COLO829 (cell line): ENCODE measurements at places on chromosomes 12 and 14.
A peak's percentile ranks its signal among the peaks of the same experiment; 100 is the strongest.

GRCh38 chr14:36052681-36053080 is 123.8 kb downstream of the PTCSC3 start:
- no peak for DNase-seq

GRCh38 chr14:101458741-101459550 is 102.3 kb upstream of the DIO3 start:
- no peak for DNase-seq

GRCh38 chr12:47067771-47068431 is 11.5 kb upstream of the PCED1B start:
- no peak for DNase-seq

DNA sequence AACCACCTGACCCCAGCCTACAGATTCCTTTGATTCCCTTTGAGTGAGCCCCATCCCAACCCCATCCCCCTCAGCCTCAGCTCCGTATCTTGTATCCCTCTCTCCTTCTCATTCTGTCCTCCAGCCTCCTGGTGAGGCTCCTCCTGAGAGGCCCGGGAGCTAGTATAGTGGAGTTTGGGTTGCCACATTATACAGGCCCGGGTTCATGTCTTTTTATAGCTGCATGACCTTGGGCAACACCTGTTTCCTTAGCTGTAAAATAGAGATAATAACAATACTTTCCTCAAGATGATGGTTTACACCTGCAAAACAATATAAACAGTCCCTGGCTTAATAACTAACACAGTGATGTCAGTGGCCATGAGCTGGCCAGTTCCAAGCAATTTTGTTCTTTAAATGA is 89.8 kb downstream of the STAB2 start:
- DNase-seq = no peak

GRCh38 chr14:35678403-35679028 is 130.6 kb downstream of the RALGAPA1 start:
- DNase-seq = no peak

- no peak for DNase-seq
These were observed 469.1 kb downstream of the PRKD1 start for GRCh38 chr14:29458547-29458946.

GRCh38 chr12:6370576-6370935 is 4.8 kb downstream of the SCNN1A start:
- no peak for DNase-seq

- DNase-seq = no peak
These were observed 3.6 kb downstream of the ABCD4 start for GRCh38 chr14:74299061-74299545.

- DNase-seq = no peak
These were observed 18.9 kb downstream of the PHLDA1 start for GRCh38 chr12:76012644-76013043.

DNA sequence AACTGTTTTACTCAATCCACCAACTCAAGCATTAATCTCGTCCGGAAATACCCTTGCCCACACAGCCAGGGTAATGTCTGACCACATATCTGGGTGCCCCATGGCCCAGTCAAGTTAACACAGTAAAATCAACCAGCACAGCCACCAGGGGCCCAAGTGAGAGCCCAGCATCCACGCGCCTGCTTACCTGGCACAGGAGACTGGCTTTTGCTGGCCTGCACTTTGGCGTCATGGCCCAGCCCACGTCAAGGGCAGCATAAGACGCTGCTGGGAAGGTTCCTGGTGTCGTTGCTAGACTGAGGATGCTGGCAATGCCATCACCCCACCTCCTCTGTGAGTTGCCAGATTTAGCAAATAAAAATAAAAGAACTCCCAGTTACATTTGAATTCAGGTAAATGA is 53.6 kb upstream of the BCL11B start:
- no peak for DNase-seq

DNA sequence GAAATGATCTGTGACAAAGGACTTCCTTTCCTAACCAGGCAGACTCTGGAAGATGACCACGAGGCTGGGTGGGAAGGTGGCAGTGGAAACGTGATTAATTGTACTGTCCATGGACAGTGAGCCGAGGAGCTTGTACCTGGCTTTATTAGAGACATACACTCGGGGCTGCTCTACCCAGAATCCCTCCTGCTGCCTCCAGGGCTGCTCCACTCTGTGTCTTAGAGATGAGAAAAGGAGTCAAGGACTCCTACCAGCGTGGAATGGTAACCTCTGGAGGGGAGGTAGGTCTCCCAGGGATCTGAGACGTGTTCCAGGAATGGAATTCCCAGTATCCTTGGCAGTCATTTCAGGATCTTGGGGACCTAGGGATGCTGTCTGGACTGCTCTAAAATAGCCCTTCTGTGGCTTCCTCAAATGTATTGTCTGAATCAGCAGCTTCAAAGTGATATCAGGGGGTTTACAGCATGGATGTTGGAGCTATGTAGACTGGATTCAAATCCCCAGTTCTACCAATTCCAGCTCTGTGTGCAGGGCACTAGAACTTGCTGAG is 237.8 kb downstream of the CACNA1C start:
- no peak for DNase-seq

GRCh38 chr12:54051026-54051842 is 2.4 kb upstream of the HOXC4 start:
- no peak for DNase-seq

DNA sequence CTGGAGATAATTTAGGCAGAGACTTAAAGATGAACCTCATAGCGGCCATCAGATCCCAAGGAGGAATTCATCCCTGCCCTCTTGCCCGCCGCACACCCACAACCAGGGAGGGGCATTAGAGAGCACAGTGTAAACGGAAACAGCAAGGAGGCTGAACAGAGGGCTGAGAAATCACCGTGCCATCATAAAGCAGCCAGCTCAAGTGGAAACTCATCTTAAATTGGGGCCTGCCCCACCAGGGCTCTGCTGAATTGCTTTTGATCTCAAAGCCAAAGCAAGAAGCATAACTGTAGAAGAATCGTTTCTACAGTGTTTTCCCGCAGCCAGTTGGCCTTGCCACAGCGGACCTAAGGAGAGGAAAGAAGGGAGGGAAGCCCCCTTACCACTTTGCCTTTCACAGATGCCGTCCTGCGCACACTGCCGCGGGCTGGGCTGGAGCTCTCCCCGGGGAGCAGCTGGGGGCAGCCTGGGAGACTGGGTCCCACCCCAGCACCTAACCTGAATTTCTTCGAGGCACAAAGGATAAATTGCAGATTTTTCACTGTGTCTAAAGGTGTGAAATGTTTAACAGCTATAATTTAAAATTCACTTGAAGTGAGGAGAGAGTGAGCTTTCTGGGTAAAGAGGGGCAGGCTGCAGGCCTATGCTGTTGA is 51.8 kb upstream of the MMP17 start:
- DNase-seq = no peak

- no peak for DNase-seq
These were observed 19.8 kb downstream of the LEMD3 start for GRCh38 chr12:65189028-65189718.

DNA sequence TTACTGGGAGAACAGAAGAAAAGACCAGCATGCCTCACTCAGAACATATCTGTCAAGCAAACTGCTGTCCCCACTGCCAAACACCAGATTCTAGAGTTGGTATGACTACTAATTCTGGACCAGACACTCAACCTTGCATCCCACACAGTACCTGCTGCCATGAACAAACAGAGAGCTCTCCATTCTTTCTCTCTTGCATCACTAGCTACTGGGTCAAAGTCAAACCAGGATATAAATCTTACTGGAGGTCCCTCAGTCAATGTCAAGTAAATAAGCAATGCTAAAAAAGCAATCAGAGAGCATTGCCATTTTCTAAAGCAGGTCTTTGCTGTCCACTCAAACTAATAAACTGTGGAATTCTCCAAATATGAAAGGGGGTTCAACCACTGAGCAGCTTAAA is 452.4 kb upstream of the SEL1L start:
- no peak for DNase-seq

DNA sequence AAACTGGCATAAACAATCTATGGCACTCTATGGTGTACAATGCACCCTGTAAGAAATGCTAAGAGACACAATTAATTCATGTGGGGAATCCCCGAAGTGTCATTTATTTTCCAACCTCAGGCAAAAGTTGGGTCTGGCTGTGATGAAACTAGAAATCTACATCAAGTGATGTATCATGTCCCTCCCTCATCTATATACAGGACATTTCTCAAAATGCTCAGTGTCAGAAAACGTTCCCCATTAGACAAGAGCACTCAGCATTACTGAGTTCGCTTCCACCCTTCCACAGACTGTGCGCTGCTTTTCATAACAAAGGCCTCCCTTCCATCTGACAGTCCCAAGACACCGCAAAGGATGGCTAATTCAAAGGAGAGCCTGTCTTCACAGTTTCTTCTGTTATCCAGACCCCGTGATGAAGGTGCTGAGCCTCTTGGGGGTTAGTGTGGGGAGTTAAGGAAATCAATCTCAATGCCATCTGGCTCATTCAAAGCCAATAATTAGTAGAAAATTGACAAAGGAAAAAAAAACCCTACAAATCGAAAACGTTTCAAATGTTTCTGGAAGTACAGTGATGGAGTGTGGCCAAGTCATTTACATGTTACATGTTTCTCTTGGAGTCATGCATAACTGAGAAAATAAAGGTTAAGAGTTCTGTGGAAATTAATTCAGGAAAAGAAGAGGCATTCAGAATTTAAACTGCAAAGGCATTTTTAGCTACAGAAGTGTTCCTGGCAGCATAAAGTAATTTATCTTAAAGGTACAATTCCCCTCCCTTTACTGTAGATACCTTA is 7.5 kb downstream of the CCDC88C start:
- no peak for DNase-seq

DNA sequence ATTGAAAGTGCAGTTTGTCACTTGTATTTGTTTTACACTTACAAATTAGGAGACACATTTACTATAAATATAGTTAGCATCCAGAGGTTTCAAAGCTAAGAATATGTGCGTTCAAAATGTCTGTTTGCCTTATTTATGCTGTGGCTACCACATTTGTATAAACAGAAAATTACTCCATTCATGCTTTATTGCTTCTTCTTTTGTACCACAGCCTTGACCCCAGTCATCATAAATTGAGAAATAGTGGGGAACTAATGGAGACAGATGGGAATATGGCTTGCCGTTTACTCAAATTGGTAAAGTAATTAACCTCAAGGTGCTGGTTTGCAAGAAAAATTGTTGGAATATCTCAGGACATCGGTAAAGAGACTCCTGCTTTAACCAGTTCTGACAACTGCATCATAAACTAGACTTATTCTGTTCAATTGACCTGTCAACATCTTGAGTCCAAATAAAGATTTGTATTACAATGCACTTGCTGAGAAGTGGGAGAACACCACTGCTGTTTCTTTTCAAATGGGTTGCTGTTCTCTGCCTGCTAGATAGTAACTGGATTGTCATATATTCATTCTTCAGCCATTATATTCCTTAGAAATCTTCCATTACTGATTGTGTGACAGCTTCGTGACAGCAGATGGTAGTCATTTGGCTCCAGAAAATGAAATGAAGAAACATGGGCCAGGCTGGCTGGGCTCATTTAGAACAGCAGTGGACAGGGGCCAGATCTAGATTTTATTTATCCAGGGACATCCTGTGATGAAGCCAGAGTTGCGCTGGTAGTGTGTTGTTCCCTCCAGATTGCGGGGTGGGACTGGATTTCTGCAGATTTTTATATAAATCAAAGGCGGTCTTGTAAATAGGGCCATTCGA is 354.4 kb downstream of the EGLN3 start:
- no peak for DNase-seq

DNA sequence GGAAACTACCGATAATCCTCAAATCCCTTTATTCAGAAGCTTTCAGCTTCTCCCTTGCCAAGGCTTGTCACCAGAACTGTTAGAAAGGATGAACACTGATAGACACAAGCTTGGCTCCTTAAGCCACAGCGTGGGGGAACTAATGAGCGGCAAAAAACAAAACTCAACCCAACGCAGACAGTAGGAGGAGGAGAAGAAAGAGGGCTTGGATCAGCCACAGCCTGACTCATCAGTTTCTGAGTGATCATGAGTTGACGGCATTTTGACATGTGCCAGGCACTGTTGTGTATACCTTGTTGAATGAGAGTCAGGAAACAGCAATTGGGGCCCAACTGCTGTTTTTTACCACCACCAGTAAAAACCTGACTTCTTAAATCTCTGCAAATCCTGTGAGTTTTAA is 23.7 kb downstream of the PLXNC1 start:
- DNase-seq = peak; percentile 33

GRCh38 chr12:88401155-88401554 is 179.1 kb downstream of the KITLG start:
- DNase-seq = peak; percentile 44

DNA sequence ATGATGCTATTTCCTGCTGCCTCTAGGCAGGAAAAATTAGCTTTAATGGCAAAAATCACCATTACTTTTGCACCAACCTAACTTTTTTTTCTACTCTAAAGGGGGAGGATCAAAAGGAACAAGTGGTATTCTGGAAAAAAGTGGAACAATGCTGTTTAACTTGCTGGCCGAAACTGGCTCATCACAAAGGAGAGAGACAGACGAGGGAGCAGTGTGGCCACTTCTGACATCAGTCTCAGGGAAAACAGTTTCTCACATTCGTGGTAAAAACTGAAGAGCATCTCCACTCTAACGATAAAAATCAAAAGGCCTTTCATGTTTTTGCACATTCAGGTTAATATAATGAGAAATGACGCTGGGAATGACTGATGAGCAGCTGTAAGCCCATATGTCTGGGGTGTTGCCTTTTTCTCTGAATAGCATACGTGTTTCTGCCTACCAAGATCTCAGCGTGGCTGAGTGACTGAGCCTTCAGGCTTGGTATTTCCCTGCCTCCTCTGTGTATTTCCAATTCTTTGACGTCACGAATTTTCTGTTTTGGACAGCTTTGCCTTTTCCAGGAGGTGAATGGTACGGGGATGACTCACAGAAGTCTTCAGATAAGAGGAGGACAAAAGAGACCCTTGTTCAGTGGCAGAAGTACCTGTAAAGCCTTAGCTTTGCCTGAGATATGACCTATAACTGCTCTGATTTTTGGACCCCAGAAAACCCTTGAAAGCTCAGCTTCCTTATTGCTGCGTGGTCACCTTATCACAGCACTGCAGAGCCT is 358.8 kb downstream of the GLT1D1 start:
- peak; percentile 4 for DNase-seq

GRCh38 chr12:57496822-57497221 is 9.0 kb downstream of the MARS1 start:
- DNase-seq = no peak

DNA sequence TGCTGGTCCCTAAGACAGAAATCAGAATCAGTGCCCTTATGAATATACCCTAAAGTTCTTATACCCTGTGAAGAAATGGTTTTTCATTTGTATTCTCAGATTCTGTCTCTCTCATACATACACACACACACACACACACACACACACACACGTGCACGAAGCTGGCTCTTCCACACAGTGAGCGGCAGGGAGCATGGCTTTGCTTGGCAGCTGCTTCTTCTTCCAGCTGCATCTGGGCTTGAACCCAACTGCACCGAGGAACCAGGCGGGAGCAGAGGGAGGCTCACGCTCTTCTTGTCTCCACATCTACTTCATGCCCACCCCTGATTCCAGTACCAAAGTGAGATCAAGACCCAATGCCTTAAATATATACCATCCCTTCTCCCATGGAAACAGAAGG is 19.4 kb downstream of the GRIN2B start:
- no peak for DNase-seq

- DNase-seq = no peak
These were observed 288.7 kb downstream of the RPAP3 start for GRCh38 chr12:47417121-47417520.
